ENCODE measurements at places on chromosomes 7 and 10. TPM values are rescaled to one million over a fixed set of nuclear protein-coding genes. Genes with fewer than 3 reads are reported as not detected.

The PPP1R17 gene
- not detected for total RNA-seq

The CCL24 gene
- not detected for total RNA-seq

The PMPCB gene
- 90.3 TPM for total RNA-seq

The PCLO gene
- not detected for total RNA-seq

The ZNF467 gene
- 0.21 TPM for total RNA-seq

The TMEM178B gene
- 0.06 TPM for total RNA-seq

The TUBAL3 gene
- total RNA-seq, result not detected

- H3K27ac ChIP-seq, result no peak overlapping the region
- H3K4me1 ChIP-seq, result no peaks in the 10 kb centered on the region
- no peaks in the 10 kb centered on the region for H3K27me3 ChIP-seq
- H3K4me3 ChIP-seq, result no peak overlapping the region
- no peaks in the 10 kb centered on the region for H3K36me3 ChIP-seq
- DNase-seq, result no peak
Observed at GRCh38 chr10:131701131-131701947, 199.5 kb upstream of the PPP2R2D start.

- DNase-seq, result no peak
- peaks cover 30% of the 10 kb centered on the region for H3K27me3 ChIP-seq
- no peaks in the 10 kb centered on the region for H3K36me3 ChIP-seq
- H3K4me1 ChIP-seq, result no peaks in the 10 kb centered on the region
Observed at GRCh38 chr10:113261161-113261560, 291.7 kb upstream of the HABP2 start.

- DNase-seq, result no peak
- H3K27me3 ChIP-seq, result peaks cover 15% of the 10 kb centered on the region
- H3K27ac ChIP-seq, result no peak overlapping the region
- no peaks in the 10 kb centered on the region for H3K4me1 ChIP-seq
- H3K36me3 ChIP-seq, result no peaks in the 10 kb centered on the region
Observed at GRCh38 chr10:27328946-27329345, 88.3 kb upstream of the ACBD5 start.

DNA sequence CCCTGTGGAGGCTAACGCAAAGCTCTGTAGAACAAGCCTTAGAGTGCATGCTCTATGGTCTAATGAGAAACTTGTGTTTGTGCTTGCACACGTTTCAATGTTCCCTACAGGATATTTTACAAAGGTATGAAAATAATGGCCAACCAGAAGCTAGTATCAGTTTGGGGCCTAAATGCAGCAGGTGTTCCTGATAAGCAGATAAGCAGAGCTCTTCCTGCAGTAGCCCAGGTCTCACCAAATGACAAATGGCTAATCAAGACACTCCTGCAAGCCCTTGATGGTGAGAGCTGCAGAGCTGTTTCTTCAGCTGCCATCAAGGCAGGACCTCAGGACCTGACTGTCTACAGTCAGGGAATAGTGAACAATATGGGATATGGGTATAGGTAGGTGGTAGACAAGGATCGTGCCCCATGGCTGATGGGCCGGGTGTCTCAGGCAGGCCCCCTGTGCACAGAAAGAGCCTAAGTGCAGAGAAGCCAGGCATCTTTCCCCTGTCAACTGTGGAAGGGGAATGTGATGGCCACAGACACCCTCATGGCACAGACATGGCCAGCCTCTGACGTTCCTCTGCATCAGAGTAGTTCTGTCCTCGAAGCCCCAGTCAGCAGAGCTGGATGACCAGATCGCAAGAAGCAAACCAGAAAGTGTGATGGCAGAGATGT is 23.2 kb upstream of the RASSF4 start:
- H3K36me3 ChIP-seq, result no peaks in the 10 kb centered on the region
- no peak overlapping the region for H3K27ac ChIP-seq
- peaks cover 7% of the 10 kb centered on the region for H3K4me1 ChIP-seq
- H3K4me3 ChIP-seq, result no peak overlapping the region
- H3K27me3 ChIP-seq, result peaks cover 24% of the 10 kb centered on the region

DNA sequence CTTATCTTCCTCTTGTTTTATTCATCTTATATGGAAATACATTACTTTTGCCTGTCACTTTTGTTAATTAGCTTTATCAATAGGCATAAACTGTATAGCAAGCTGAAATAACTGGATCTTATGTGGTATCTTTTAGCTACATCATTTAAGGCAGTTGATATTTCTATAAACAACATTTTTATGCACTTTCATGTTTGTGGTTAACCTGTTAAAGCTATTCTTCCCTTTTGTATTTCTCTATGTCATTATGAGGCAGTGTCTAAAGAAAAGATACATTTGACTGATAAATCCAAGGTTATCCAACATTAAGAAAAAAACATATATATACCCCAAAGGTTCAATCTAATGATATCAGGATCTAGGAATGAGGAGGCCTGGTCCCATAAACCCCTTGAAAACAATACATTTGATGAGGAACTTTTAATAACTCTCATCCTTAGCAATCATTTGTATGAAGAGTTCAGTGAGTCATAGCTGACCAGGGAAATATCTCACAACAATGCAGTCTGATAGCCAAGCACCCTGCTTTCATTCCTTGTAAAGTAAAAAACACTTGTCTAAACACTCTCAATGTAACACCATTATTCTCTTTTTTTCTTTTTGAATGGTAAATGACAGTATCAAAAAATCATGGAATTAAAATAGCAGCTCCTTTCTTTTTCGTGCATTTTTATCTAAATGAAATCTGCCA is 300.9 kb downstream of the NEBL start:
- no peaks in the 10 kb centered on the region for H3K4me1 ChIP-seq
- H3K27ac ChIP-seq, result no peak overlapping the region
- H3K36me3 ChIP-seq, result no peaks in the 10 kb centered on the region
- no peak for DNase-seq
- no peak overlapping the region for H3K4me3 ChIP-seq

DNA sequence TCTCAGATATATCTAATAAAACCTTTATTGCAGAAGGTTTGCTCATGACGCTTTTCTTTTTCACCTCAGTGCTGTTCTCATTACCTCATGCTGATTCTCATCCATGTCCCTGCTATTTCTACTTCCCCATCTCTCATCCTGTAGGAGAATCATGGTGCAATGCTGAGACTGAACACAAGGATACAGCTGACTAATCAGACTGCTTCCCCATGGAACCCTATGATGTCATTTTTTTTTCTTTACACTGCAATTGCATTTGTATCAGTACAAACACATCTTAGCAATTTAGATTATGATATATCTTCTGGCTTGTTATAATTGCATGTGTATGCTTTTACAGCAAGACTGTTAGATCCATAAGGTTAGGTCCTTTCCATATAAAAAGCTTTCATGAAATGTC is 93.7 kb downstream of the SEMA3A start:
- H3K4me1 ChIP-seq, result peaks cover 4% of the 10 kb centered on the region
- H3K27me3 ChIP-seq, result no peaks in the 10 kb centered on the region
- H3K36me3 ChIP-seq, result no peaks in the 10 kb centered on the region
- DNase-seq, result no peak
- no peak overlapping the region for H3K4me3 ChIP-seq

DNA sequence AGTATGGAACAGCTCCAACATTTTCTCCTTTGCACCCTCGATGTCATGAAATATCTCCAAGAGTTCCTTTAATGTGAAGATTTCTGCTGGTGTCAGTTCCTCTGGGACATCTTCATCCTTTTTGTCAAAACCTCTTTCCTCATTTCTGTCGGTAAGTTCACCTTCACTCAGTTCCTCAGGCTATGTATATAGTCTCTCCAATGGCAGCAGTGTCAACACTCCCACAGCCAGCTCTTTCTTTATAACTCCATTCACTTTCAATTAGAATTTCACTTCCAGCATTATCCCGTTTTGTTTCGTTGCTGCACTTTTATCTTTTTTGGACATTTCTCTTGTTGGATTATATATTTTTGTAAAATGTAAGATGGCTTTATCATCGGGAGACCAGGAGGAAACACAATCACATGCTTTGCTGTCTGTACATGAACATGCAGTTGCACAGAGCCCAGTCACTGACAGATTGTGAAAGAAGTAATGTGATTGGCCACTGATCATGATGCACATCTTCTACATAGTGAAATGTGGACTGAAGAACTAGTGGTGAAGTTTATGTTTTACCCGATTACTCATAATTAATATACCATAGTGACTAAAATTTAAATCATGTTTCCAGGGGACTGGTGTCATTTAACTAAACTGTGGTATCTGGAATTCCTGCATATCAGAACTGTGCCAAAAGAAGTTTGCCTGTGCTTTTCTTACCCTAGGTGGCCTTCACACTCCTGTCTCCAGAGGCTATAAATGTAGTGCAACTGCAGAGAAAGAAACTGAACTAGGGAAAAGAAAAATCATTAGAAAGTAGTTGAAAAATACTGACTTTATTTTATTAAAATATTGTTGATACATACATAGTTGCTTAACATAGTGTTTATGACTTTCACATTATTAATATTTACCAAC is 289.6 kb downstream of the PPP1R3A start:
- H3K36me3 ChIP-seq, result no peaks in the 10 kb centered on the region
- H3K27me3 ChIP-seq, result no peaks in the 10 kb centered on the region
- DNase-seq, result no peak
- no peak overlapping the region for H3K4me3 ChIP-seq
- H3K27ac ChIP-seq, result no peak overlapping the region

- H3K27ac ChIP-seq, result no peak overlapping the region
- no peaks in the 10 kb centered on the region for H3K4me1 ChIP-seq
- H3K4me3 ChIP-seq, result no peak overlapping the region
- H3K36me3 ChIP-seq, result no peaks in the 10 kb centered on the region
- DNase-seq, result no peak
- no peaks in the 10 kb centered on the region for H3K27me3 ChIP-seq
Observed at GRCh38 chr10:83078160-83078559, 1061.1 kb upstream of the GHITM start.

GRCh38 chr10:3806603-3807002 is 21.6 kb upstream of the KLF6 start:
- H3K4me3 ChIP-seq, result no peak overlapping the region
- no peak overlapping the region for H3K27ac ChIP-seq
- H3K4me1 ChIP-seq, result peaks cover 57% of the 10 kb centered on the region
- no peaks in the 10 kb centered on the region for H3K27me3 ChIP-seq

- H3K36me3 ChIP-seq, result no peaks in the 10 kb centered on the region
- no peak overlapping the region for H3K4me3 ChIP-seq
- no peak overlapping the region for H3K27ac ChIP-seq
- H3K4me1 ChIP-seq, result peaks cover 5% of the 10 kb centered on the region
- no peak for DNase-seq
Observed at GRCh38 chr7:74461970-74462706, 8.4 kb downstream of the GTF2IRD1 start.

DNA sequence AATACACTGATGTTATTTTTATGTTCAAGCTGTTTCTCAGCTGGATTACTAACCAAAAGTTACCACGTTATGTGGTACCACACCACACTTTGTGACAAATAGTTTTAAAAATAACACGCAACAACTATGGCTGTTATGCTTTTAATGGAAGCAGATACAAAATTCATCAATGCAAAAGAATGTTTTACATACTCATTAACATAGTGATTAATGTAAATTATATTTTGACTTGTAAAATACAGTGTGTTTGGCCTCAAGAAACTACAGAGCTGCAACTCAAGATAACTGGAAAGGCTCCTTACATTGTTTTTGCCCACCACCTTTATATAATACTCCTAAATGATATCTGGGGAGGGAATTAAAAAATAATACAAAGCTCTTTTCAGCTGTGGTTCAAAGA is 25.5 kb downstream of the NCOA4 start:
- no peaks in the 10 kb centered on the region for H3K27me3 ChIP-seq
- H3K27ac ChIP-seq, result no peak overlapping the region
- peaks cover 26% of the 10 kb centered on the region for H3K36me3 ChIP-seq

GRCh38 chr10:59432207-59432900 is 70.0 kb upstream of the FAM13C start:
- DNase-seq, result no peak
- no peak overlapping the region for H3K4me3 ChIP-seq
- H3K27ac ChIP-seq, result no peak overlapping the region
- peaks cover 3% of the 10 kb centered on the region for H3K27me3 ChIP-seq
- no peaks in the 10 kb centered on the region for H3K36me3 ChIP-seq

- H3K36me3 ChIP-seq, result peaks cover 47% of the 10 kb centered on the region
- no peaks in the 10 kb centered on the region for H3K27me3 ChIP-seq
- no peak overlapping the region for H3K27ac ChIP-seq
- DNase-seq, result no peak
- H3K4me3 ChIP-seq, result no peak overlapping the region
- peaks cover 24% of the 10 kb centered on the region for H3K4me1 ChIP-seq
Observed at GRCh38 chr7:116884691-116885090, 22.3 kb downstream of the CAPZA2 start.

- peaks cover 34% of the 10 kb centered on the region for H3K4me1 ChIP-seq
- peak; percentile 27 for DNase-seq
- H3K4me3 ChIP-seq, result peak overlapping the region; percentile 35
- H3K27ac ChIP-seq, result peak overlapping the region; percentile 94
- H3K27me3 ChIP-seq, result peaks cover 12% of the 10 kb centered on the region
Observed at GRCh38 chr10:4652111-4653010, 173.6 kb upstream of the AKR1E2 start.

DNA sequence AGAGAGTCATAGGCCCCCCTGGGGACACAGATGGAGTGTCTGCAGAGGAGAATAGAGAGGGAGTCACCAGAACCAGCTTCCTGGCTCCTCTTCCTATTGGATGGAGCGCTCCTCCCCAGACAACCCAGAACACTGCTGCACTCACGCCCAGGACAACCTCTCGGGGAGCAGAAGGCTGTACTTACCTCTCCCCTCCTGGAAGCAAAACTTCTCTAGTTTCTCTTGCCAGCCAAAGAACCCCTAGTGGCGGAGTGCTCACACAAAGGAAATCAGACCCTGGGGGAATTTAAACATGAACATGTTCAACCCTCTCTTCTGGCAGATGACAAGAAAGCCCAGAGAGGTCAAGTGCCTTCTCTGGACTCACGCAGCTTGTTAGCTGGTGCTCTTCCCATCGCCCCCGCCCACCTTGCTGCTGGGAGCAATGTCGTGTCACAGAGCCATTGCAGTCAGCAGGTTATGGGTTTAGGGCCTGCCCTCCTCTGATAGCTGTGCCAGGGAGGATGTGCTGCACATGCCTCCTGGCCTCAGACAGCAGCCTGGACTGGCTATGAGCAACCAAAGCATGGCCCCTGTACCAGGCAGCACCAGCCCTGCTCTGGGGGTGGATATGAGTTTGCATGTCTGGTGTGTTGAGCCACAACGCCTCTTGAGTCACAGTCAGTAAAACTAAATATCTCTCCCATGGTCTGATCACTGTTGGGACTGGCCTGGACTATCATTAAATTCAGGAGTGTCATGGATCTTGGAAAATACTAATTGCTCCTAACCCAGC is 84.4 kb downstream of the SLIT1 start:
- no peak overlapping the region for H3K27ac ChIP-seq
- no peaks in the 10 kb centered on the region for H3K36me3 ChIP-seq
- no peak for DNase-seq
- H3K27me3 ChIP-seq, result peaks cover 22% of the 10 kb centered on the region

GRCh38 chr10:75436896-75437295 is 5.5 kb downstream of the LRMDA start:
- H3K27me3 ChIP-seq, result peaks cover 37% of the 10 kb centered on the region
- no peaks in the 10 kb centered on the region for H3K36me3 ChIP-seq
- H3K4me1 ChIP-seq, result no peaks in the 10 kb centered on the region
- no peak for DNase-seq
- no peak overlapping the region for H3K27ac ChIP-seq
- no peak overlapping the region for H3K4me3 ChIP-seq
